ENCODE measurements at places on chromosomes 7 and 10.

GRCh38 chr10:28975891-28976531 lies 298.7 kb downstream of the BAMBI start:
- DNase-seq = no peak

- DNase-seq = no peak
Measured at GRCh38 chr7:84294847-84295455, 100.4 kb upstream of the SEMA3A start.

- no peak for DNase-seq
Measured at GRCh38 chr10:22460101-22460500, 114.8 kb downstream of the SPAG6 start.

DNA sequence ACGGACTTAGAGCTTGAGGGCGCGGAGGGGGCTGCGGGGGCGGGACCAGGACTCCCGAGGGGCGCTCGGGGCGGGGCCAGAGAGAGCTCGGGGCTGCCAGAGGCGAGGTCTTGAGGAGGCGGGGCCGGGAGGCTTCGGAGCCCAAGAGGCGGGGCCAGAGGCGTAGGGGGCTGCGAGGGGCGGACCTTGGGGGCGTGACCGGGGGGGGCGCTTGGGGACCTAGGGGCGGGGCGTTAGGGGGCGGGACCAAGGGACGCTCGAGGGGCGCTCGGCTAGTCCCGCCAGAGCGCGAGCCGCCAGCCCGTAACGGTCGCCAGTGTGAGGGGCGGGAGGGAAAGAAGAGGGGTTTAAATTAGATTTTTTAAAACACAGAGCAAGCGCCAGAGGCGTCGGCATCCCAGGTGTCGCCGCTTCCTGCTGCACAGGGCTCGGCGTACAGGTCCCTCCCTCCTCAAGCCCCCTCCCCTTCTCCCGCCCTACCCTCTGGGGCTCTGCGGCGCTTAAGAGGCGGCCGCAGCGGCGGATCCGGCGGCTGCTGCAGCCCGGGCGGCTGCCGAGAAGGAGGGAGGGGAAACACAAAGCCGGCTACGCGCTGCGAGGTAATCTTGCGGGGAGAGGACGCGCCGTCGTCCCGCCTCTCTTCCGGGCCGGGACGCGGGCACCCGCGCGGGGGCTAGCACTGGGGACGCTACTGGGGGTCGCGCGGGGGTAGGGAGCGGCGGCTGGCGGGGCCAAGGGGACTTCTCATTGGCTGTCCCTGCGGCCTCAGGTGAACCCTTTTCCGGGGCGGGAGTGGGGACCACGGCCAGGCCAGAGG lies at the start of gene ADD3:
Gene ADD3, plus strand, starts transcription at position 284 of the 817 bp plus-strand sequence. CDS start 92,670 bp downstream, outside the sequence.
- peak; percentile 98 for DNase-seq

DNA sequence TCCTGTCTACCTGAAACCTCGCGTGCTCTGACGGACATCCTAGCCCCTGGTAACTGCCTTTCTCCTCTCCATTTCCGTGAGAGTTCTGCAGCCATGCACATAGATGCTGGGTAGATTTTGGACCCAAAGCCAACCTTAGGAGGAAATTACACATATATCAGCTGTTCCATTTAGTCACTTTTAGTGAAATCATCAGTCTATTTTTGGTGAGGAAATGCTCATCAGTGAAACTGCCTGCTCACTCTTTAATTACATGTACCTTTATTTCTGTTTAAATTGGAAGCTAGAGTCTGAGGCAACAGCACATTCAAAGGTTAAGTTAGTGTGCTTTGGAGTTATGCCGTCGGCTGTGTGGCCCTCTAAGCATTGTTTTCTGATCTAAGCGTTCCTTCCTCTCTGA lies 231.3 kb downstream of the WDR37 start:
- DNase-seq = no peak

- DNase-seq = peak; percentile 54
Measured at GRCh38 chr7:101058355-101058754, 26.9 kb upstream of the TRIM56 start.

DNA sequence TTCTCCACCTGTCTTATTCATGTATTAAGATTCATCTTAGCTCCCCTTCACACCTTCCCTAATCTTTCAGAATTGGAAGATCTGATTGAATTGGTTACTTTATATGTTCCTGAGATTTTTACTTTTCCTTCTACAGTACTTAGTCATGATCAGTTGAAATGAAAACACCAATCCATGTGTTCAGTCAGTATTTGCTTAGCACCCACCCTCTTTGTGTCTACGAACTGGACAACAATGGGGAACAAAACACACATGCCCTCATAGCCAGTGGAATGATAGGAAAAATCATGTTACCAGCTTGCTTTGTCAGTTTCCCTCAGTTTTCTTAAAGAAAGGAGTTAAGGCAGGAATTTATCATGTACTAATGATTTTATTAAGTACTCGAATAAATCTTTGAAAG lies 2.0 kb downstream of the MASTL start:
- no peak for DNase-seq

DNA sequence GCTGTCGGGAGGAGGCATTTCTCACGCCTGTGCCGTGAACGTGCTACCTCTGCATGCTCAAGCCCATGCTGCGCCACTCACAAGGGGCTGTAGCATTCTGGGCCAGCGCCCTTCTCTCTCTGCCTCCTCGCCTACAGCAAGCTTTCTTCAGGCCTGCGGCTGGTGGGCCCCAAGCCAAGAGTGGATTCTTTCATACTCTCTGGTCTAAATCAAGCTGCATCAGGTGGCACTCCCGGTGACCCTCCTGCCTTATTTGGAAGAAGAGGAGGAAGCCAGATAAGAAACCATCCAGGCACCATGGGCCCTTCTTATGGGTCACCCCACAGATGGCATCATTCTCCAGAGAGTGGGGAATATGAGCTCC lies 86.7 kb upstream of the DUSP5 start:
- DNase-seq = no peak

- no peak for DNase-seq
Measured at GRCh38 chr7:132145466-132145865, 430.8 kb downstream of the PLXNA4 start.

GRCh38 chr7:35987016-35987415 lies 166.0 kb upstream of the EEPD1 start:
- no peak for DNase-seq

DNA sequence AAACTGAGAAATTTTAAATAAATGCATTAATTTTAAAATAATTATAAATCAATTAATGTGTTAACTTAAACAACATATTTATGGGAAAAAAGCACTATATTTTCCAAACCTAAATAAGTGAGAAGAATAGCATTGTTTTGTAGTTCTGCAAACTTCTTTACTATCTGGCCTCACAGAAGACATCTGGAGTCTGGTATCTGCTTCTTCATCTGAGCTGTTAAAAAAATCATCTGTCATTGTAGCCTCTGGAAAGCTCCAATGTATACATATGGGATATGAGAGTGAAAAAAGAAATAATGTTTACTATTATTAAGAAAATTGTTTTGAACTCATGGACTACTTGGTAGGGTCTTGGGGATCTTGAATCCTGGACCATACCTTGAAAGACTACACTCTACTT lies 32.2 kb downstream of the CTTNBP2 start:
- DNase-seq = no peak

- no peak for DNase-seq
Measured at GRCh38 chr7:101869026-101869900, 51.8 kb downstream of the CUX1 start.

DNA sequence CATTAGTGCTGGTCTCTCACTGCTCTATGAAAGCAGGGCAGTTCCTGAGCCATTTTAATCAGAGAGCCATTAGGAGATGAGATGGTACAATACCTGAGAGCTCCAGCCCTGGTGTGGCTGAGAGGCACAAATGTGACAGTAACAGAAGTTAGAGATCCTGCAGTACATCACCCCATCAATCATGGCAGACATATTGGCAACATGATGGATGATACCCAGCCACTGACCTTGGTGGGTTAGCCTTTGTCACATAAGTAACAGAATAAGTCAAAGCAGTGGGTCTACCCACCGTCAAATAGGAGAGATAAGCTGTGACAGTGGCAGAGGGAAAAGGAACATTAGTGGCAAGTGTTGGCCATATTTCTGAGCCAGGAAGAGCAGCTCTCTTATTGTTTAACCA lies 53.3 kb upstream of the NXPH1 start:
- no peak for DNase-seq

GRCh38 chr10:71132321-71132810 lies 80.0 kb upstream of the UNC5B start:
- no peak for DNase-seq

- no peak for DNase-seq
Measured at GRCh38 chr10:66671562-66671961, 254.3 kb upstream of the LRRTM3 start.

GRCh38 chr10:47165711-47166404 lies 134.1 kb upstream of the GDF10 start:
- no peak for DNase-seq

DNA sequence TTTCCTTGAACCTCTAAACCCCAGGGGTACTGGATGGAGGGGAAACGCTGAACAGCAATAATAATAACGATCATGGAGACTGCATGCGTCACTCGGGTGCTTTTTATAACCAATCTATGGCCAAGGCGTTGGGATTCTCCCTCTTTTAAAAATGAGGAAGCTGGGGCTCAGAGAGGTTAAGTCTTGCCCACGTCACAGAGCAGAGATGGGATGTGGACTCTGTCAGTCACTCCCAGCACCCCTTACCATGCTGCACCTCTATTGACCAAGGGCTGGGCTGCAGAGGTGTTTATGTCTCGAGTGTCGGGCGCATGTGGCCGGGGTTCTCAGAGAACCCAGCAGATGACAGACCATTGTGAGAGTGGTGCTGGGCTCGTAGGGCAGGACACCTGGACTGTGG lies 129.9 kb downstream of the CDH23 start:
- no peak for DNase-seq

- DNase-seq = no peak
Measured at GRCh38 chr10:57038531-57038930, 677.5 kb upstream of the ZWINT start.

DNA sequence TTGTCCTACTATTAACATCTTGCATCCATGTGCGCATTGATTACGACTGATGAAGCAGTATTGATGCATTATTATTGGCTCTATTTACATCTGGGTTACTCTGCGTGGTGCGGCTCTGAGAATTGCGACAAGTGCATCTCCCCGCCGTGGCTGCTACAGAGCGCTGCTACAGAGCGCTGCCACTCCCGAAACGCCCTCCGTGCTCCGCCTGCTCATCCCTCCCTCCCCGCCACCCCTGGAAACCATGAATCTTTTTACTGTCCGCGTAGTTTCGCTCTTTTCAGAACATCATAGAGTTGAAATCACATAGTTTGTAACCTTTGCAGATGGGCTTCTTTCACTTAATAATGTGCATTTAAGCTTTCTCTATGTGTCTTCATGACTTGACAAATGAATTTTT lies 74.1 kb downstream of the ADARB2 start:
- no peak for DNase-seq

GRCh38 chr7:102253066-102253972 lies 33.3 kb upstream of the SH2B2 start:
- DNase-seq = no peak

DNA sequence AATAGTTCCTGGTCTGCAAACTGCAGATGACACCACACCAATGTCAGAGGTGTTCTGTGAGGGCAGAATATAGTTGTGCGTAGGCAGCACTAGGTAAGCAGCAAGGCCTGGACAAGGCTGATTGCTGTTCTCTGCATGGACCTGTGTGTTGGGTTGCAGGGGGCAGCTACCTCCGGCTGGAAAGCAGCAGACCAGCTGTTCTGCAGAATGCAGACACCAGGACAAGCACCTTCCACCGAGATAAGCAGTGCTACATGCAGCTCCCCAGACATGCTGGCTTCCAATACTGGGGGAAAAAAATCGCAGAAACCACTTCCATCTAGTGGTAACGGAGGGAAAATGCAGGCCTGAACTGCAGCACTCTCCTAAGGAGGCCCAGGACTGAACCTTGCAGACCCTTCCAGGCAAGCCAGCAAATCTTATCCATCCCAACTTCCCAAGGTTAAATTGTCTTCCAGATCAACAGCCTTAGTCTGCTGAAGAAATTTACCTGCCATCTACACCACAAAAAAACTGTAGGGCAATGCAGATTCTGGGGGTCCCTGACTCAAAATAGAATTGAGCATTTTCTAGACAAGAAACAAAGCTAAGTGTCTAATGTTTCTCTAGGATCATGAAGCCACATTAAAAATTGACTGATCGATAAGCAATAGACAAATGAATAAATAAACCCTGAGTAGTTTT lies 50.5 kb upstream of the COBL start:
- DNase-seq = peak; percentile 59

DNA sequence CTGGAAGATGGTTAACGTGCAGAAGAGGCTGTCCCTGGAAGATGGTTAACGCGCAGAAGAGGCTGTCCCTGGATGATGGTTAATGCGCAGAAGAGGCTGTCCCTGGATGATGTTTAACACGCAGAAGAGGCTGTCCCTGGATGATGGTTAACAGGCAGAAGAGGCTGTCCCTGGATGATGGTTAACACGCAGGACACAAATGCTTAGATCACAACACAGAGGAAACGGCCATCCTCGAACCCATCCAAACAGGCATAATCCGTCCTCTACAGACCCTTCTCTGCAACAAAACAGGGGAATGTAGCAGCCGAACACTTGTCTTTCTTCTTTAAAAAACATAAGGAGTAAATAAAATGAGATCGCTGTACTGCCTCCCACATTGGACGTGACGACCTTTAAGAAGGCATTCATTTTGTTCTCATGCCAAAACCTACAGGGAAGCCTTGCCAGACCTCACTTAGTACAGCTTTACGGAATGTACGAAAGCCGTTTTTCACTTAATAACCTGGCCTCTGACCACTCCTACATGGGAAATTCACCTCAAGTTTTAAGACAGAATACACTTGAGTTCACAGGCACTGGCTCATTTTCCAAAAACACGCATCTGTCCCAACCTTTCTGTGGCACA lies 245.2 kb downstream of the ZMYND11 start:
- DNase-seq = no peak

GRCh38 chr10:80964955-80965614 lies 427.4 kb downstream of the SH2D4B start:
- peak; percentile 15 for DNase-seq

DNA sequence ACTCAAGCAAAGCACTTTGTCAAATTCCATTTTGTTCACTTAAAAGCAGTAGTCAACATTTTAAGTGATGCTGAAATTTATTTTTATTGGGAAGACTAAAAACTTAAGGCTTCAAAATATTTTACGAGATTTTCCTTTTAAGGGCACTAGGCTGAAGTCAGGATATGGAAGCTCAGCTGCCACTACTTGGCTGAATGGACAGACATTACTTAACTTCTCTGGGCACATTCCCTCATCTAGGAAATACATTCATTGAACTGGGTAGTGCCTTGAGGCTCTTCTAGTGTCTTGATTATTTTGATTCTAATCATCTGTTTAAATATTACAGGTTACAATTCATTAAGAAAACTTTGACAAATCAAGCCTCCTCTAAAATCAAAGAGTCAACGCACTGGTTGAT lies 11.1 kb downstream of the MEOX2 start:
- no peak for DNase-seq

DNA sequence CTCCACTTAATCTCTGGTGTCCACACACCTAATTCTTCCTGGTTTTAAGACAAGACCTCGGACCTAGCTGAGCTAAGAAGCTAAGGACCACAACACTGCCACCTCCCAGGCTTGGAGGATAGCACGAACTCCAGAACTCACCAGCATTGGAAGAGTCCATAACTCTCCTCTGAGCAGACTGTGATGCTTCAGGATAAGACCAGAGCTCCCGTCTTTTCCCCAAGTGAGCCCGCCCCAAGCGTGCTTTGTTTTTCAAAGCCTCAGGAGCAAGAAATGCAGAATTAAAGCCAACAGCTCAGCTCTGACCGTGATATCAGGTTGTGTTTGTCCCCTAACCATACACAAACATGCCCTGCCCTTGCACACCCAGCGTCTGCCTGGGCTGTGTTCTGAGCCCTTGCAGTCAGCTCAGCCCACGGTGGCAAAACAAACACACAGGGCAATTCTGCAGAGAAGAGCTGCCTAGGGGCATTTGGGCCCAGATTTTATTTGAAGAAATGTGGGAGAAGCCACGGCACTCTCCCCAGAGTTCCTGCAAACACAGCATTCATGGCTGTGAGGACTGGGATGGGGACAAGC lies 145.4 kb downstream of the WDR11 start:
- DNase-seq = no peak

Measured in GM13976 (cell line).